ENCODE measurements at places on chromosomes 2 and 18. TPM values are rescaled to one million over a fixed set of nuclear protein-coding genes. Genes with fewer than 3 reads are reported as not detected.
A peak's percentile ranks its signal among the peaks of the same experiment; 100 is the strongest.

SERPINE2 gene
- 63.7 TPM for total RNA-seq

PIEZO2 gene
- total RNA-seq = 0.76 TPM

NFE2L2 gene
- 179 TPM for total RNA-seq

GDF7 gene
- total RNA-seq = 0.32 TPM

SMARCAL1 gene
- 17.5 TPM for total RNA-seq

MBD1 gene
- 44.2 TPM for total RNA-seq

COL4A3 gene
- 0.76 TPM for total RNA-seq

DNMT3A gene
- total RNA-seq = 9.5 TPM

DNAJB2 gene
- 51.7 TPM for total RNA-seq

FBXO15 gene
- 0.76 TPM for total RNA-seq

GULP1 gene
- 10.2 TPM for total RNA-seq

- no peak for ATAC-seq
Observed at GRCh38 chr18:47658498-47658897, 272.0 kb downstream of the SMAD2 start.

DNA sequence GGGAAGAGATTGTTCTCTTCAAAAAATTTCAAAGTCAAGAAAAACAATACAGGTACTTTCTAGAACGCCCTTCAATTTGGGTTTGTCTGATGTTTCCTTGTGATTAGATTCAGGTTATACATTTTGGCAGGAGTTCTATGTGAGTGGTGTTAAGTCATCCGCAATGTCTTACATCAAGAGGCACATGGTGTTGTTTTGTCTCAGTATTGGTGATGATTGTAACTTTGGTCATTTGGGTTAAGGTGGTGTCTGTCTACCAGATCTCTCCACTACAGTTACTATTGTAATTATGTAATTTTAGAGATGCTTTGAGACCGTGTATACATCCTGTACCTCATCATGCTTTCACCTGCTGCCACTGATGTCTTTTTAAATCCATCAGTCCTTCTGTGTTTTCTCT, 60.3 kb downstream of the TET3 start:
- ATAC-seq = no peak

- ATAC-seq = no peak
Observed at GRCh38 chr2:158507141-158507540, 50.4 kb downstream of the PKP4 start.

DNA sequence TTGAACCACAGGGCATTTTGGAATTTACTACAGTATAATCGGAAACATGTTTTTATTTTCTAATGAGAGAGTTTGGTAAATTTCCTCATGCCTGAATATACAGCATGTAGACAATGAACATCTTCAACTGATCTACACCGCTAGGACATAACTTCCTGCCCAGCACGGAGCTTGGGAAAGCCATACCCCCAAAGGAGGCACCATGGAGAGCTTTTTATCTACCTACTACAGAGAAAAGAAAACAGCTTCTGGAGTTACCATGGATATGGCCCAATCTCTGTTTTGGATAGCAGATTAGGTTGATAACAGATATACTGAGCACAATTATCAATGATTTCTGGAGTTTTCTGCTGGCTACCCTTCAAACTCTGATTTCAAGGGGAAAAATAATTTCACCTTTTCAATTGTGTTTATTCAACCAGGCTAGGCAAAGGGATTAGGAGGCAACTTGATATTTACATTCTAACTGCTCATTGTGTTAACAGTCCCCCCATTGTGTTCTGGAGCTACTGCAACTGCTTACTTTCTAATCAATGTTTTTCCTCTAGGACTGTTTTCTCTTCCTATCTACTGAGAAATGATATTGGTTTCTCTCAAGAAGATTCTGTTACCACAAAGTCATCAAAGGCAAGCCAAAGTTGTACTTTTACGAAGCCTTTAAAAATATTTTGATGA, 123.0 kb upstream of the ARHGAP28 start:
- no peak for ATAC-seq

DNA sequence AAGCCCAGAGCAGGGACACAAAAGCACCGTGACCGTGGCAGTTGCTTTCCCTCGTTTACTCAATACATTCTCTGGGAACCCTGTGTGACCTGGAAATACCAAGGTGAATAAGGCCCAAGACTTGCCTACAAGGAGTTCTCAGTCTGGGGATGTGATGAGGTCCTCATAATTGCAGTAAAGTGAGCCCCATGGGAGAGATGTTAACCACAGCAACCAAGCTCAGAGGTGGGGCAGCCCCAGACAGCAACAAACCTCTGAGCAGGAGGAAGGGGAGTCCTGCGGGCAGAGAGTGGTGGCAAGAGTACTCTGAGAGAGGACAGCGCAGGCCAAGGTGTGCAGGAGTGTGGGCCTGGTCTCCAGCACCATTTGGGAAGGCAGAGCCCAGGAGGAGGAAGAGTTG, 91.6 kb downstream of the TTC32 start:
- ATAC-seq = no peak

GRCh38 chr2:160110674-160111239, 48.3 kb upstream of the PLA2R1 start:
- ATAC-seq = no peak

DNA sequence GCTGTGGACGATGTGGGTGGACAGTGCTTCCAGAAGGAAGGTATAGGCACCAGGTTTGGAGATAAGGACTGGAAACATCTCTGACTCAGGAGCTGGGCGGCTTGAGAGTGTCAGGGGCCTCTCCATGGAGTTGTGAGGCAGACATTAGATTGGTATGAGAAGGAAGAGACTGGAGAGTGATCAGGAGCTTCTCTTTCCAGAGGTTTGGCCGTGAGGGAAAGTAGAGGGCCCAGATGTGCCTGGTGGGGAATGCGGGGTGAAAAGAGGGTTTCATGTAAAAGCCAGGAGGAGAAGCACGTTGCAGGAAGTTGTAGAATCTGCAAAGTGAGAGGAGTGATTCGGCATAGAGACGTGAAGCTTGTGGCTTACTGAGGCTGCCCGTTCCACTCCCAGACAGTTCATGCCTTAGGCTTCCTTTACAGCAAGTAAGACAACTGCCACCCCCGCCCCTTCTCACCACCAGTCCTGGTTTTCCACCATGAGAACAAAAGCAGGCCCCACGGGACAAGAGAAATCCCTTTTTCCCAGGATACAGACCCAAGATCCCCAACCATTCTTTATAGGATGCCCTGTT, 166.3 kb upstream of the HDAC4 start:
- ATAC-seq = no peak

- no peak for ATAC-seq
Observed at GRCh38 chr2:46232860-46233259, 64.3 kb upstream of the EPAS1 start.

GRCh38 chr18:5518179-5518770, 25.5 kb downstream of the EPB41L3 start:
- no peak for ATAC-seq

DNA sequence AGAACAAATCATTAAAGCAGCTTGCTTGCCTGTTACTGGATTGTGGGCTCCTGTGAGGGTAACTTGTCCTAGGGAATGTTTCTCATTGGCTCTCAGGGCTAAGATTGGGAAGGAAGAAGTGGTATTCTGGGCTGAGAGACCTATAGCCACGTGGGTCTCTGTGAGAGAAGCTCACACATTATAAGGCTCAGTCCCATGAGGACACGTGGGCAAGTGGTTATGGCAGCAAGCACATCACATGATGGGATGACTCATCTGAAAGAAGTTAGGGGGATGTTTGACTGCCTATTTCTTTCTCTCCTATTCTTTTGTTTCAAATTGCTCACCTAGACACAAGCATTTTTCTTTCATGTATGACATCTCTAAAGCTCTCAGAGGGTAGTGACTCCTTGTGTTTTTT, 418.0 kb upstream of the ST6GAL2 start:
- ATAC-seq = no peak

DNA sequence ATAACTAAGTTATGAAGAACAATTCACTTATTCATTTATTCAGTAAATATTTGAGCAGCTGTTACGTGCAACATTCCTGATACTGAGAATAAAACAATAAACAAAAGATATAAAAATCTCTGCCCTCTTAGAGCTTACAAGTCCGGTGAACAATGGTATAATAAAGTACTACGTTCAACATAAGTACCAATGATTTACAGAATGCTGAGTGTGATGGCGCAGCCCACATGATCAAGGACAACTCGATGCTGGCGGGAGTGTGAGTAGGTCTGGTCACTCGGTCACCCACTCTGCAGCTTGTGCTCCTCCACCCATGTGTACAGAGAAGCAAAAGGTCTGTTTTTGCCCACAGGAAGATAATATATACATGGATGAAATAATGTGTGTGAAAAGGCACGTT, 254.3 kb downstream of the BCL11A start:
- no peak for ATAC-seq

GRCh38 chr2:205505371-205505770, 176.9 kb upstream of the NRP2 start:
- no peak for ATAC-seq

GRCh38 chr18:36634573-36635216, 194.1 kb downstream of the TPGS2 start:
- no peak for ATAC-seq

- no peak for ATAC-seq
Observed at GRCh38 chr2:156565066-156565710, 129.0 kb downstream of the GPD2 start.

DNA sequence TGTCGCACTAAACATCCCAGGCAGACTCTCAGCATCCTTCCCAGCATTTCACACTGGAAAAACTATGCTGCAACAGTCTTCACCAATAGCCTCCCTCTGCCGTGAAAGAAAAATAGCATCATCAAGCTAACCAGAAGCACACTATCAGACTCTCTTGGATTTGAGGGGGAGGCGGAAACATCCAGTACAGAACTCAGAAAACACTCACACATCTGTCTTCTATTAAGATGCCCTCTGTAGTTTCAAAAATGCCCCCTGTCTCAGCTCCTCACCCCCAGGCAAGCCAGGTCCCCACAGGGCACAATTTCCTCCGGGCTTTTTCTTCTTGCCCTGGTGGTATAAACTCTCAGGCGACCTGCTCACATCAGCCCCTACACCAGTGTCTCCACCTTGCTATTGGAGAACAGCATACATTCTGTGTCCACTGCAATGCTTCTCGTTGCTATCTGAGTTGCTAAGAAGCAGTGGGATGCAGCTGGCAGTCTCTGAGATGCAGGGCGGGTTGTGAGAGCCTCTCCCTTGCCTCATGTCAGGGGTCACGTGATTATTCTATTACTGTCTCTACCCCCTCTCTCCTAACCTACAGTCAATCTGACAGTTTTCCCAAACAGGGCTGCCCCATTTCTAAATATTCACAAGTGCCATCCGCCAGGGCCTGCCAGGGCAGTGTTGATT, 189.9 kb downstream of the INO80D start:
- no peak for ATAC-seq

GRCh38 chr18:79502782-79503181, 107.1 kb downstream of the NFATC1 start:
- no peak for ATAC-seq

- ATAC-seq = peak; percentile 45
Observed at GRCh38 chr2:96117701-96118588, 1.6 kb upstream of the ADRA2B start.

DNA sequence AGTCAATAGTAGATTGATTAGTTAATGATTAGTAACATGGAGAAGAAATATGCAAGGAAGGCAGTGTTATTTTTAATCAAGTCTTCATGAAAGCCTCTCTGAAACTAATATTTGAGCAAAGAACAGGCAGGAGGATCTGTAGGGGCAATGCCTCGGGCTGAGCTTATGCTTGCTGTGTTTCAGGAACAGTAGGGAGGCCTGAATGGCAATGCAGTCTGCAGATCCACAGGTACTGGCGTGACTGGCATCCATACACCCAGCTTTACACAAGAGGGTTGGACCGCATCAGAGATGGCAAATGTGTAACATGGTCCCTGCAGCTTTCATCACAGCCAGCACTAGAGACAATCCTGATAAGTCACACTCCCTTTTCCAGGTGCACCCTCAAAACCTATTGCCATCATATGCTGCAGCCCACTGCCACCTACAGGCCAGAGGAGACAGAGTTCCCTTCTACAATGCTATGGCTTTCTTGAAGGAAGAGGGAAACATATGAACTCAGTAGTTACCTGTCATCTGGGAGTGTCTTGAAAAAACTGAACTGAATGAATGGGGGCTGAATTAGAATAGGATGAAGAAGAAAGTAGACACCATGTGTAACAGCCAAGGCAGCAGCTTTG, 582.4 kb upstream of the RAB6C start:
- peak; percentile 80 for ATAC-seq

DNA sequence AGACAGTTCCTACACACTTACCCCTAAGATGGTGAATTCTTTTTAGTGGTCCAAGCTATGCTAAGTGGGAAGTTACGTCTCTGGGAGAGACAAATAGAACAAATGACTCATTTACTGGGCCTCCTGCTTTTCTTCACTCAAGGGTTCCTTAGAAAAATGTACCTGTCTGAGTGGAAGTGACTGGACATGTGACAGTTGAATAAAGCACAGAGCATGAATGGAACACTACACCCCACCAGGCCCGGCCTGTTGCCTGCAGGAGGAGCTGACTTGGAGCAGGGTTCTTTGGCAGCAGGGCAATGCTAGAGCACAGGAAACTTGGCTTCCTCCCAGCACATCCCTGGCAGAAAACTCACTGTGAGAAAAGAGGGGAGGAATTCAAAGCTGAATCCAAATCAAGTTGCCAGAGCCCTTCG, 451.0 kb upstream of the SETBP1 start:
- no peak for ATAC-seq

GRCh38 chr2:33531549-33532059, 55.2 kb downstream of the RASGRP3 start:
- ATAC-seq = no peak

DNA sequence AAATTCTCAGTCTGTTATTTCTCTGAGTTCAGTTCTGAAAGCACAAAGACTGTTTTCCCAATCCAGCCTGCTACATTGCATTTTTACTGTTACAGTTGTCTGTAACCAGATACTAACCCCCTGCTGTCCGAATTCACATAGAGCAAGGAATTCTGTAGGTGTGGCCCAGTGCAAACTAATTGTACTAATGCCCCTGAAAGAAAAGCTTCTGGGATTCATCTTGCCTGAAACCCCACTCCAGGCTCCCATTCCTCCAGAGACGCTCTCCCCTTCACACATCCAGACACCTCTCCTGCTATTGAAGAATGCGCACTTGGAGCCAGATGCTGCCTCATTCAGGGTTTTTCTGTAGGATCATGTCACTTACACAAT, 127.0 kb downstream of the TTC32 start:
- ATAC-seq = no peak

DNA sequence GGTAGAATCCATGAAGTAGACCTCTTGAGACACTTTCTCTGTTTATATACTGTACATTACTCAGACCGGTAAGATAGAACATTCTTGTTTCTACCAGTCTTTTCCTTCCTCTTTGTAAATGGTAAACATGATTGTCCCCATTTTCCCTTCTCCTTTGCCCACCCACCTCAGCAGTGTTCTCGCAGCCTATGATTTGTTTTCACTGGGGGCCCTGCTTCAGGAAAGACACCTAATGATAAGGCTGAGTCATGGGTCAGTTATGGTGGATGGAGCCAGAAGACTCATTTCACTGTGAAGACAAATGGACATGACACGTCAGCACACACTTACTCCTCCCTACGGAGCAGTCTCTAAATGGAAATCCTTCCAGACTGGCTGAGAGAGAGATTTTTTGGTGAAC, 23.7 kb downstream of the CENPO start:
- ATAC-seq = no peak

- no peak for ATAC-seq
Observed at GRCh38 chr2:233059547-233059796, 670 bp upstream of the INPP5D start.

Measured in esophagus mucosa (tissue), 1 donor.